ENCODE measurements at places on chromosomes 12 and 14. TPM values are rescaled to one million over a fixed set of nuclear protein-coding genes. Genes with fewer than 3 reads are reported as not detected.

DNA sequence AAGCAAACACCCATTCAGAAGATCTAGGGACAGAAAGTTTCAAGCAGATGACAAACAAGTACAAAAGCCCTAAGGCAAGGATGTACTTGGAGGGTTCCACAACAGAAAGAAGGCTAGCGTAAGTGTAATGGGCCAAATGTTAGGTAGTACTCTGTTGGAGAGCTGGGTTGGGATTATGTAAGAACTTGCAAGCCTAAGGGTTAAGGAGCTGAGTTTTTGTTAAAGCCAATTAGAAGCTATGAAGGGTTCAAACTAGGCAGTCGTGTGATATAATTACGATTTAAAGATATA lies 41.4 kb downstream of the HECTD1 start:
- no peak for DNase-seq

HCAR1 gene
- total RNA-seq, result 34.0 TPM

- DNase-seq, result no peak
Observed at GRCh38 chr12:19633194-19633593, 193.9 kb downstream of the AEBP2 start.

ACOT2 gene
- 44.0 TPM for total RNA-seq

DNA sequence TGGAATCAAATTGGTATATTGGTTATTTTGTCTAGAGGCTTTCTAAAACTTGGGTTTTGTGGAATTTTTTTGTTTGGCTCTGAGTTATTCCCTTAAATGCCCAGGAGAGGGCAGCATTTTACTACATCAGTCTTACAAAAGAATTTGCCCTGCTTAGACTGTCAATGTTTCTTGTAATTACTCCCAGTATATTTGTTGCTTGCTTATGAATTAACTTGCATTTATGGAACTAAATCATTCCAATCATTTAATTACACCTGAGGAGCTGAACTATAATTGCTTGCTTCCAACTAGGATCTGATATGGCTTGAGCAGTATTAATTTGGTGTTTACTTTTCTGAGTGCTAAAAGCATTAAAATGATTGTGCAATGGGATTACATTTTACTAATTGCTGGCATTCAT lies 48.7 kb downstream of the MIPOL1 start:
- DNase-seq, result no peak

DNA sequence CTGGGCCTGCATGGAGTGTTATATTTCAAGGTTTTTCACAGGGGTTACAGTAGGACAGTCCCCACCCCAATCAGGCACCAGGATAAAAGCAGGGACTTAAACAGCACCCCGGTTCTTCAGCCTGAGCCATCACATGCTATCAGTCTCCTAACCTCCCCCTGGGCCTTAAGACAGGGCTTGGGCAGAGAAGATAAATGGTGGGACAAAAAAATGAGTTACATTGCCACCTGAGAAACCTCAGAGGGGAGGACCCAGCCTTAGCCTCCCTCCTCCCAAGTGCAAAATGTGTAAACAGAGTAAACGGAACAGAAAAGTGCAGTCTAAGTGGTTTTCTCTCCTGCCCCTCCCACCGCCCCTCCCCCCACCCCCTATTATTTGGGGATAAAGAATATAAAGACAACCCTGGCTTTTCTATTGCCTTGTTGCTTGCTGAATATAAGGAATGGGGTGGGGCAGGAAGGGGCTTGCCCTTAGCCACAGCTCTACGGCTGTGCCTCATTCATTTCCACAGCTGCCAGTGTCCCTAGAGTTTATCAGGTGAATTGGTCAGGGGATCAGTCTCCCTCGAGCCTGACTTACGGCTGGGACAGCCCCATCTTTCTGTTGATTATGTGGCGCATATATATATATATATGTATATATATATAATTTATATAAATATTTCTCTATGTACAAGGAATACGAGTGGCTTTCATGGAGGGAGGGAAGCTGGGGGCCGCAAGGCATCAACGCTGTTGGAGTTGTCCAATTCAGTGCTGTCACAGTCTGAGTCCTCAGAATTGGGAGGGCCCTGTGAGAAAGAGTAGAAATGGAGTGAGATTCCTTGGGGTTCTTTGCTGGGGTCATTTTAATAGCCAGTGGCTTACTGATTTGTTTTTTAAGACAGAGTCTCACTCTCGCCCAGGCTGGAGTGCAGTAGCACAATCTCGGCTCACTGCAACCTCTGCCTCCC lies 18.5 kb downstream of the MAP3K12 start:
- DNase-seq, result no peak

TMEM30B gene
- total RNA-seq, result 5.0 TPM

GRCh38 chr14:101875727-101876554 lies 88.4 kb upstream of the DYNC1H1 start:
- no peak for DNase-seq

GRCh38 chr12:11749943-11750690 lies 100.6 kb downstream of the ETV6 start:
- no peak for DNase-seq

NGB gene
- total RNA-seq, result not detected

DNA sequence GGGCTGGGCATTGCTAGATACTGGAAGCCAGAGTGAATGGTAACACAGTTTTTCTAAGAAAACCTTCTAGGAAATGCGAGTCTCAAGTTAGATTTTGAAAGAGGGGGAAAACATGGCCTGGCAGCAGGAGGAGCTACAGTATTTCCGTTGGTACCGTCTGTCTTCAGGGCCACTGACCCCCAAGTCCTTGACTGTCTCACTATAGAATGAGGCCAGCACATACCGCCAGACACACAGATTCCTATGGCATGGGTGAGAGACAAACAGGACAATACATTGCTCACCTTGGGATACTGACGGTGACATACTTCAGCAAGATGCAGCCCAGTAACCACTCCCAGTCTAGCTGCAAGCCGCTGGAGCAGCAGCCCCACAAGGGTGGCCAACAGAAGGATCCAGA lies 21.7 kb downstream of the SLC11A2 start:
- no peak for DNase-seq

SLC7A7 gene
- 17.4 TPM for total RNA-seq

GRCh38 chr12:30041096-30041495 lies 257.4 kb upstream of the TMTC1 start:
- no peak for DNase-seq

GRCh38 chr12:32671930-32672780 lies 6.9 kb upstream of the DNM1L start:
- no peak for DNase-seq

ACVRL1 gene
- total RNA-seq, result 24.7 TPM

GDF3 gene
- 0.33 TPM for total RNA-seq

DNA sequence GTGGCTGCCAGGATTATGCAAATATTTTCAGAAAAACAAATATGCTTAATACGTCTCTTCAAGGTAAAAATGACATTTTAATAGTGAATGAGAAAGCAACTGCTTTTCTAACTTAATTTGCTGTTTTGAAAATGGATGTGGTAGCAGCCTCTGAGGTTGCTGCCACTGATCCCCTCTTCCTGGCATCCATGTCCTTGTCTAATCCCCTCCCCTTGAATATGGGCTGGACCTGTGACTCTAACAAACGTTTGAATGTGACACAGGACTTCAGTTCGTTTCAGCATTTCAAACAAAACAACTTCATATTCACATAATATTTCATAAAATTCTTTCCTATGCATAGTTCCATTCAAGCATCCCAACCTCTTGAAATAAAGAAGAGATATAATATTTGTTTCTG lies 64.2 kb upstream of the SLC38A2 start:
- DNase-seq, result no peak

DNA sequence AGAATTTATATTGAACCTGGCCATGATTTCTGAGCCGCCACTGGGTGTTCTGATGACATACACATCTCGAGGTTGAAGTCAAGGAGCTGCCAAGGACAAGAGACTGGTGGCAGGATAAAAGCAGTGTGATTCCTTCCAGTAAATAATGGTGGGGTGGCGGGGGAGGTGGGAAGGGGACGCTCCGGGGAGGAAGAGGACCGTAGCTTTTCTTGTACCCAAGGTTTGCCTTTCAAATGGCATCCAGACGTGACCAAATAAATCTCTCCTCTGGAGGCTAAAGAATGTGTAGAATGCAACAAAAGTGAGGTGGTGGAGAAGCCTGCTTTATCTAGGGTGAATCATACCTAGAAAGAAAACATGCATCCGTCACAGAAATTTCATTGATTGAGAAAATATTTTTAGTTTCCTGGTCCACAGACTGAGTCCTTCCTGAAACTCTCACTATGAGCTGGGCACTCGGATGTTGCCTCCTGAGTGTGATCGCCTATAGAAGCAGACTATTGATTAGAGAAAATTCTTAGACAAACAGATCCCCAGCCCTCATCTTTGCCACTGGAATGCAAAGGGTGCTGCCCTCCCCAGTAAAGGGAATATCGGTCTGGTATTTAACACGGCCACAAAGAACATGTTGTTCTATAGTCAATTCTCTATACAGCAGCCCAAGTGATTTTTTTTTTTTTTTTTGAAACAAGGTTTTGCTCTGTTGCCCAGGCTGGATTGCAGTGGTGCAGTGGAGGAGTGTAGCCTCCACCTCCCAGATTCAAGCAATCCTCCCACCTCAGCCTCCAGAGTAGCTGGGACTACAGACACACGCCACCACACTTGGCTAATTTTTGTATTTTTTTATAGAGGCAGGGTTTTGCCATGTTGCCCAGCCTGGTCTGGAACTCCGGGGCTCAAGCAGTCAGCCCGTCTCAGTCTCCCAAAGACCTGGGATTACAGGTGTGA lies 112.1 kb downstream of the DPF3 start:
- DNase-seq, result no peak

DEGS2 gene
- 12.0 TPM for total RNA-seq
